Glutamatergic neuron (in vitro differentiated cells): ENCODE measurements at places on chromosomes 3 and 15.

DNA sequence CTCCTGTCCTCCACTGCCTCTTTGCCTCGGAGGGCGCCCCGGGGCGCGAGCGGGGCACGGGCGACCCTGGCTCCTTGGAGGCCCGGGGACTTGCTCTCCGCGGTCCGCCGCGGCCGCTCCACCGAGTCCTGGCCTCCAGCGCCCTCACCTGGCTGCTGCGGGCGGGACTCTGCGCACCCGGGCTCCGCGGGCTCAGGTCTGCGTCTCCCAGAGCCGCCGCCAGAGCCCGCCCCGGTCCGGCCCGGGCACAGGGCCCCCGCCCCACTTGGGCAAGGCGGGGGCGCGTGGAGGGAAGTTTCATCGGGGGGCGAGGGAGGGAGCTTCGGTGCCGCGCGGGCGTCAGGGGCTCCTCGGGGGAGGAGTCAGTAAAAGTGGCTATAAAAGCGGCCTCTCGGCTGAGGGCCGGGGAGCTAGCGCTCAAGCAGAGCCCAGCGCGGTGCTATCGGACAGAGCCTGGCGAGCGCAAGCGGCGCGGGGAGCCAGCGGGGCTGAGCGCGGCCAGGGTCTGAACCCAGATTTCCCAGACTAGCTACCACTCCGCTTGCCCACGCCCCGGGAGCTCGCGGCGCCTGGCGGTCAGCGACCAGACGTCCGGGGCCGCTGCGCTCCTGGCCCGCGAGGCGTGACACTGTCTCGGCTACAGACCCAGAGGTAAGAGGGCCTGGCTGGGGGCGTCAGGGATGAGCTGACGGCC is at the start of gene CEMIP:
CEMIP (plus strand) TSS at position 407 of the 694 bp plus-strand sequence. CDS start 94,510 bp downstream, outside the sequence.
- peak; percentile 89 for DNase-seq

- no peak for DNase-seq
These were observed 105.3 kb downstream of the TNIK start for GRCh38 chr3:171354706-171355582.

DNA sequence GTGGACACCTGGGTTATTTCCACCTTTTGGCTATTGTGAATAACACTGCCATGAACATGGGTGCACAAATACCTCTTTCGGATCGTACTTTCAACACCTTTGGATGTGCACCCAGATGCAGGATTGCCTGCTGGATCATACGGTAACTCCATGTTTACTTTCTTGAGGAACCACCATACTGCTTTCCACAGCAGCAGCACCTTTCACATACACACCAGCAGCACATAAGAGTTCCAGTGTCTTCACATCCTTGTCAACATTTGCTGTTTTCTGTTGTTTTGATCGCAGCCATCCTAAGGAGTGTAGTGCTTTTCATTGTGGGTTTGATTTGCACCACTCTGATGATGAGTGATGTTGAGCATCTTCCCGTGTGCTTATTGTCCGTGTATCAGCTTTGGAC is 51.3 kb downstream of the NUP210 start:
- DNase-seq: no peak

DNA sequence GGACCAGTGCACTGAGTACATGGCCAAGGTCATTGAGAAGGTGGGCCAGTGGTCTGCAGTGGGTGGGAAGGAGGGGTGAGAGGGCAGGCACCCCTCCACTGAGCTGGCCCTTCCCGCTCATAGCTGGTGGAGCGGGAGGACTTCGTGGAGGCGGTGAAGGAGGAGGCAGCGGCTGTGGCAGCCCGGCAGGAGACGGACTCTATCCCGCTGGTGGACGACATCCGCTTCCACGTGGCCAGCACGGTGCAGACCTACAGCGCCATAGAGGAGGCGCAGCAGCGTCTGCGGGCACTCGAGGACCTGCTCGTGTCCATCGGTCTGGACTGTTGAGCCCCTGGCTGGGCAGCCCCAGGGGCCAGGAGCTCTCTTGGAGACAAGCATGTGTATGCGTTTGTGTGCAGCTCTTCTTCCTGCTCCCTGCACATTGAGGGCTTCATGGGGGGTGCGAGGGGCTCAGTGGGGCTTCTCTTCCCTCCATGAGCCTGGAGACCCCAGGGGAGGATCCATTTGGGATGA is 7.5 kb downstream of the ABTB1 start:
- DNase-seq: no peak

DNA sequence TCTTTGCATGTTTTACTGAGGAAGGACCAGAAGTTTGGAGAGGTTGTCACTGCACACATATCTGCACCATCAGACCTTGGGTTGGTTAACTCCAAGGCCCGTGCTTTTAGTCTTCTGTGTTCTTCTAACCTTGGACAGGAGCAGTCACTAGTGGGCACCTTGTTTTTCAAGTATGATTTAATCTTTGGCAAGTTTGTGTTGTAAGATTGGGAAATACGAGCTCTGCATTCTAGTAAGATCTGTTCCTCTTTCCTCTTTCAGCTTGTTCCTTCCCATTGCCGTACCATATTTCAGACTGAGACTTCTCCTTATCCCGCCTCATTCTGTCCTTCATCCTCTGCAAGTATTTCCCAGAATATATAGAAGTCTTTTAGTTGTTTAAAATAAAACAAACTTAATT is 5.1 kb downstream of the TMOD2 start:
- DNase-seq: no peak

GRCh38 chr15:57395292-57395691 is 19.0 kb downstream of the CGNL1 start:
- DNase-seq: no peak
